ENCODE measurements at places on chromosomes 16 and 17.
A peak's percentile ranks its signal among the peaks of the same experiment; 100 is the strongest.

DNA sequence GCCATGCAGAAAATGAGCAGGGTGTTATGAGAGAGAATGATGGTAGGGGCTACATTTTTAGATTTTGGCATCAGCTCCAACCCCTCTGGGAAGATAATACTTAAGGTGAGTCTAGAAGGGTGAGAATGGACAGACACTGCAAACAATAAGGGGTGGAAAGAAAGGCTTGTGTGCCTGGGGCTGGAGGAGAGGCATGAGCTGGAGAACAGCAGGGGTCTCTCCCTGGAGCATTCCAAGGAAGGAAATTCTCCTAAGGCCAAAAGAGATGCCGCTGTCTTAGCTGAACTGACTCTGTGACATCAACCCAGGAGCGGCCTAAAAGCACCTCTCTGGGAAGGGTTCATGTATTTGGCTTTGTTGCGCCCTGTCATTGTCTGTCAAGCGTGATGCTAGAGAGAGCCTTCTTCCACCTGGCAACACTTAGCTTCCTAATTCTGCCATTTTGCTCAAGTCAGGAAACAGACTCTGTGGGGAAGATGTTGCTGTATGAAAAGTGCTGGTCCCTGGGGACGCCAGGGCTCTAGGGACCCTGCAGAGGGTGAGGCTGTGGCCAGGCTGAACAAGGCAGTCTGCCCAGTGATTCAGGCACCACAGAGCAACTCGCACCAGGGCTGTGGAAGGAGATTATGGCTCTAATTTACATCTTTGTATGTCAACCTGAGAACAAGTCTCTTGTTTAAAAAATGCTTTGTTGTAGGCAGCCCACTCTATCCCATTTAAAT is 225.7 kb downstream of the CBLN1 start:
- no peak for DNase-seq

- no peak for DNase-seq
These were observed 15.9 kb downstream of the CASKIN2 start for GRCh38 chr17:75499313-75500022.

DNA sequence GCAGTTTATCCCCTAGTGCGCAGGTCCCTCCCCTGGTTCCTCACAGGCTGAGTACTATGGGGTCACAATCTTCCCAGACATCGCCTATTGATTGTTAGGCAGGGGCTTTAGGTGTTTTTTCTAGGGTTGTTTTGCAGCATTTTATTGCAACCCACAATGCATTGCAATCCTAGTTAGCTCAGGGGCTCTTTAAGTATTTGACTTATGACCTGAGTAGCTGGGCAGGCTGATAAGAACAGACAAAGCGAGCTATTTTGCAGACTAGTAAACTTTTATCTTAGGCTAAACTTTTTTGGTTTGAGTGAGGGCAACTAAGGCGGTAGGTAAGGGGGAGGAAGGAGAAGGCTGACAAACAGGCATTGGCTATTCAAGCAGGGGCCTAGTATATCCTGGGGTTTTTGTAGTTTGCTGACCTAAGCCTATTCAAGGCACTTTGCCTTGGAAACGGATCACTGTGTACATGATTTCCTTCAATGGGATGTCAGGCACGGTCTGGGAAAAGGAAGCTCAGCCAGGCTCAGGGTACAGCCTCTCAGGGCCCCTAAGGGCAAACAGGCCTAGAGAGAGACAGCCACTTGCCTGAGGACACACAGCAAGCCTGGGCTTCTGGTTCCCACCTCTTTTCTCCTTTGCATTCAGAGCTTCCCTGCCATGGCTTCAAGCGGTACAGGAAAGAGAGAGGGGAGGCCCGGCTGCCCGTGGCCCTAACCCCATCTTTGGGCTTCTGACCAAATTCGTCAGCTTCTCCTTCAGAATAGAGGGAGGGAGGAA is 6.4 kb downstream of the DRC7 start:
- no peak for DNase-seq

DNA sequence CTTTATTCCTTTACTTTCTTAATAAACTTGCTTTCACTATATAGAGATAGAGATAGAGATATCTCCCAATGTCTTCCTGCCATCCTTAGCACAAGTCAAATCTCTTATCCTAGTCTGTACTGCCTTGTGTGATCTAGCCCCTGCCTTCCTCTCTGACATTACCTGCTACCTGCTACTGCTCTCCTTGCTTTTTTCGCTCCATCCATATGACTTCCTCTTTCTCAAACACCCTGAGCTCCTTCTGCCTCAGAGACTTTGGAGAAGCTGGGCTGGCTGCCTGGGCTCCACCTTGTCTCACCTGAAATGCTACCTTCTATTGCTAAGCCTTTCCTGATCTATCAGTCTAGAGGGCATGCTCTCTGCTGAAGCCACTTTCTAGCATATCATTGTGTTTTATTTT is 24.7 kb upstream of the WSB1 start:
- no peak for DNase-seq

DNA sequence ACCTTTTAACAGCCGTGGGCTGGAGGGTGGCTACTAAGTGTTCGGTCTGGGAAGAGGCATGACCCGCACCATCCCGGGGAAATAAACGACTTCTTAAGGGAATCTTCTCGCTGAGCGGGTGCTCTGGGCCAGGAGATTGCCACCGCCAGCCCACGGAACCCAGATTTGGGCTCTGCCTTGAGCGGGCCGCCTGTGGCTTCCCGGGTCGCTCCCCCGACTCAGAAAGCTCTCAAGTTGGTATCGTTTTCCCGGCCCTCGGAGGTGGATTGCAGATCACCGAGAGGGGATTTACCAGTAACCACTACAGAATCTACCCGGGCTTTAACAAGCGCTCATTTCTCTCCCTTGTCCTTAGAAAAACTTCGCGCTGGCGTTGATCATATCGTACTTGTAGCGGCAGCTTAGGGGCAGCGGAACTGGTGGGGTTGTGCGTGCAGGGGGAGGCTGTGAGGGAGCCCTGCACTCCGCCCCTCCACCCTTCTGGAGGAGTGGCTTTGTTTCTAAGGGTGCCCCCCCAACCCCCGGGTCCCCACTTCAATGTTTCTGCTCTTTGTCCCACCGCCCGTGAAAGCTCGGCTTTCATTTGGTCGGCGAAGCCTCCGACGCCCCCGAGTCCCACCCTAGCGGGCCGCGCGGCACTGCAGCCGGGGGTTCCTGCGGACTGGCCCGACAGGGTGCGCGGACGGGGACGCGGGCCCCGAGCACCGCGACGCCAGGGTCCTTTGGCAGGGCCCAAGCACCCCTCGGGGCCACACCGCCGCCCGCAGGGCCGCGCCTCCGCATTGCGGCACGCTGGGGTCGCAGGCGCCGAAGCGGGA is 3.6 kb upstream of the CBX4 start:
- DNase-seq, result no peak

DNA sequence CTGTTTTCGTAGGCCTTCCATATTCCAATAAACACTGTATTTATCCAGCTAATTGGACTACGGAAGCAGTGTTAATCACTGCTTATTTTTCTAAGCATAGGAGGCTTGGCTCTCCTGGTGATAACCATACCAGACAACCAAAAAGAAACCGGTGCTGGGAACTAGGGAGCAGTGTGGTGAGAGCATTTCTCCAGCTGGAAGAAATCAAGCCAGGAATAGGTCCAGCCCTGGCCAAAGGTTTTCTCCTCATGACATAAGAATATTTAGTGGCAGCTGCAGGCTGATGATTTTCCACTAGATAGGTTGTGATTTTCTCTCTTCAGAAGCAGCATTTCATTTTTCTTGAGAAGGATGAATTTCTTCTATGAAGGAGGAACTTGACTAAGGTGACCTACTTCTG is 141.5 kb downstream of the TRIM37 start:
- DNase-seq, result no peak

- no peak for DNase-seq
These were observed 26.6 kb downstream of the PIPOX start for GRCh38 chr17:29069526-29070041.

DNA sequence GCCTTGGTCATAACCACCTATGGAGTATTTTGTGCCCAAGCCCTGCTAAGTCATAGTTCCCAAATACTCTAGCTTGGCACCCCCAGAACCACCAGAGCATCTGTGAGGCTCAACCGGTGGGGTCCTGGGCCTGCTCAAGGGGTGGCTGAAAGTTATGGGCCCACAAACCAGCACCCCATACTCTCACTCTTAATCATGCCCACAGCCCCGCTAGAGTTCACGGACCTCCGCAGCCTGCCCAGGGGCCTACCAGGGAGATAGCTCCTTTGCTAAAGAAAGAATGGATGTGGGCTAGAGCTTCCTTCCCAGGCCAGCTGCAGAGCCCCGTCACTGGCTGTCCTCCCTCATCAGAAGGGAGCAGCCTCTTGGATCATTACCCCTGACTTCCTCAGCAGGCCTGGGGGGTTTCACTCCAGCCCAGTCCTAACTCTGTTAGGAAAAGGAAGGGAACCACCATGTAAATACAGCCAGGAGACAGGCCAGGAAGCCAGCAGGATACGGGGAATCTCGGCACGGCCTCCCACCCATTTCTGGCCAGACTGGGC is 1.4 kb downstream of the GIT1 start:
- DNase-seq, result no peak

GRCh38 chr16:72978212-72978611 is 69.7 kb downstream of the ZFHX3 start:
- DNase-seq, result no peak

- DNase-seq, result no peak
These were observed 16.3 kb downstream of the RANBP10 start for GRCh38 chr16:67790071-67790470.

GRCh38 chr16:11402745-11403533 is 57.7 kb downstream of the RMI2 start:
- DNase-seq, result no peak

GRCh38 chr17:78842881-78843565 is 2.4 kb upstream of the USP36 start:
- DNase-seq, result no peak

- DNase-seq, result peak; percentile 48
These were observed 26.2 kb downstream of the ANKRD40 start for GRCh38 chr17:50681263-50682200.

DNA sequence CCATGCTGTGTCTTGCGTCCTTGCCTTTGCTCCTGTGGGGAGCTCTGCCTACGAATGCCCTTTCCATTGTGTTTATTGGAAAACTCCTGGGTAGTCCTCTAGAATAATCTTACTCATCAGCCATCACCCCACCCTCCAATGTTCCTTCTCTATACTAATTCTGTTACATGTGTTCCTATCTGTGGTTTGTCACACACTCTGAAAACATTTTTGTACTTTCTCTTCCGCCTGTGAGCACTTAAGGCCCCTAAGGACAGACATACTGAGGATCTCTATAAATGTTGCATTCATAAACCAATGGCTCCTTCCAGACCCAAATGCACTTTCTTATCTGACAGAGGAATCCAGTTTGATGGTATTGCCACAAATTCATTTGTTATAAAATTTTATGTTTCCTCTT is 53.9 kb upstream of the MON1B start:
- DNase-seq, result no peak

- DNase-seq, result no peak
These were observed 35.8 kb downstream of the COX4I1 start for GRCh38 chr16:85835227-85835751.

DNA sequence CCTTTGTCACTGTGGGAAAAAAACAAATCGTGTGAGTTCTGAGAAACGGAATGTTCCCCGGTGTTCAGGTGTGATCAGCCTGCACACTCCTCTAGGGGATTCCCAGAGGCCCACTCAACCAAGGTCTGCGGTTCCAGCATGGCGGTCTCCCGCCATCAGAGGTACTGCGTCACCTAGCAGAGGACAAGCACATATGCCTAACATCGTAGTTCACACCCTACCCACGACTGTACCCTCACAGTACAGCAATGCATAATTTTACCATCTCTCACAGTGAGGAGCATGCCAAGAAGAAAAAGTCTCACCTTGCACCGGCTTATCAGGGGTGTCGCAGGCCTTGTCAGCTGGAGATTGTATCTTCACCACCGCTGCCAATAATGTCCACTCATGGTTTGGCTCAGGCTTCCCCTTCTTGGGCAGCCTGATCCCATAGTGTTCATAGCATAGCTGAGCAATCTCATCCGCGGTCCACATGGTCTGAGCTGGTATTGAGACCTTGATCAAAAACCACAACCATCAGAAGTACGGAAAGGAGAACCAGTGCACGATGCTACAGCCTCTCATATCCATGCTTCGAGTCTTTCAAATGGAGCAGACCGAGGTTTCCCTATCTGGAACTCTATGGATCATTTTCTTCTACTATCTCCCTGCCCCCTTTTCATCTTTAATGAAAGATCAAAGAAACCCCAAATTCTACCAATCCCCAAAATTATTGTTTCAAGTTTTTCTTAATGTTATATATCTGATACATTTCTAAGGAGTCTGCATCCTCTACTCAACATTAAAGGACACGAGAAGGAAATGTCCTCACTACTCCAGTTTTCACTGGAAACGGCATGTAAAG is 2.5 kb downstream of the ADAT1 start:
- no peak for DNase-seq

DNA sequence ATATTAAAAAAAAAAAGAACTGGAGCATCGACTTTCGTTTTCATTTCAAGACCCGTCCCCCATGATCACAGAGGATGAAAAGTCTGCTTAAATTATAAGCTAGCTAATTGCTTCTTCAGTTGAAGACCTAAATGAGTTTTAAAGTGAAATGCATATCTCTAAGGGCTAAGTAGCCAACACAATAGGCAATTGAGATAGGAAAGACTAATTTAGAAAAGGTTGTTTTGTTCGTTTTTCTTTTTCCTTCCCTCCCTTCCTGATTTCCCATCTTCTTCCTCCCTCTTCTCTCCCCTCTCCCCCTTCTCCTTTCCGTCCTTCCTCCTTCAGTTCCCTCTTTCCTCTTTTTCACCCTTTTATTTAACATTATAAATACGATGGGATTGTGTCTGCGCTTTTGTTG is 377.2 kb downstream of the WWOX start:
- no peak for DNase-seq

DNA sequence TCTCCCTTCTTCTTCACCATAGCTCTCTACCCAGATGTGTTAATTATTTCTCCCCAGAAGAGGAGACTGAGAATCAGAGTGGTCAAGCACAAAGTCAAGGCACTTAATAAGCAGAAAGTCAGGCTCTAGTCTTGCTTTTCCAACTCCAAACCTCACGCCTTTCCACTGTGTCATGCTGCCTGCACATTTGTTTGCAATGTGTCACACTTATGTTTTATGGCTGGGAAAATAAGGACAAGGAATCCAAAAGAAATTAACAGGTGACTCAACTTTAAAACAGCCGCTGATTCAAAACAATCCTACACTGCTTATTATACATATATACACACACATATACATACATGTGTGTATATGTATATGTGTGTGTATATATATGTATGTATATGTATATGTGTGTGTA is 255.7 kb upstream of the DYNLRB2 start:
- DNase-seq, result no peak

DNA sequence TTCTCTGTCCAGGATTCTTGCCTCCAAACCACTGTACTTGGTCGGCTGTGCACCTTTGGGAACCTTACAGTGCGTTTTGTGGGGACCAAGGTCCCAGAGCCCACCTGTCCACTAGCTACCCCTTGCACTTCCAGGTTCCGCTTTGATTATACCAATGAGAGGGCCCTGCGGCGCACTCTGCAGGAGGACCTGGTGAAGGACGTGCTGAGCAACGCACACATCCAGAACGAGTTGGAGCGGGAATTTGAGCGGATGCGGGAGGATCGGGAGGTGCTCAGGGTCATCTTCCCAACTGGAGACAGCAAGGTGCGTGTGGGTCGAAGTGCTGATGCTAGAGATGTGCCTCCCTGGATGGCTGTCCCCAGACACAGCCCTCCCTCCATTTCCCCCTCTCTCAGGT is 18.8 kb downstream of the POLR2A start:
- no peak for DNase-seq

- DNase-seq, result no peak
These were observed 303.9 kb downstream of the C16orf95 start for GRCh38 chr16:87012954-87013938.
